Panc1 (cell line): ENCODE measurements at places on chromosomes 2 and 18. TPM values are rescaled to one million over a fixed set of nuclear protein-coding genes. Genes with fewer than 3 reads are reported as not detected.
A peak's percentile ranks its signal among the peaks of the same experiment; 100 is the strongest.

GRCh38 chr2:65393743-65394422 is 38.5 kb downstream of the SPRED2 start:
- no peak for DNase-seq

GRCh38 chr2:124776332-124776731 is 751.2 kb downstream of the CNTNAP5 start:
- DNase-seq, result no peak

DNA sequence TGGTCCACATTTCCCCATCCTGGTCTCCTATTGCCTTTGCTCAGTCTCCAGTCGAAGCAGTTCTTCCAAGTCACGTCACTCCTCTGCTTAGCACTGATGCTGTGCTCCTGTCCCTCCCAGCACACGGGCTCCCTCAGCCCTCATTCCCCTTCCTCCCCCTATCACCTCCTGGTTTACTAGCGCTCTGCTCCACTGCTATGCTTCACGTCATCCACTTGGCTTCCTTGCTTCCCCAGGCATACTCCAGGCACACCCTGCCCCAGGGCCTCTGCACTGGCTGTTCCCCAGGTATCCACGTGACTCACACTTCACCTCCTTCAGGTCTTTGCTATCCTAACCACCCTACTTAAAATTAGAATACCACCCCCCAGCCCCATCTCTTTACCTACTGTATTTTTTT is 269.3 kb downstream of the GLI2 start:
- DNase-seq, result no peak

DNA sequence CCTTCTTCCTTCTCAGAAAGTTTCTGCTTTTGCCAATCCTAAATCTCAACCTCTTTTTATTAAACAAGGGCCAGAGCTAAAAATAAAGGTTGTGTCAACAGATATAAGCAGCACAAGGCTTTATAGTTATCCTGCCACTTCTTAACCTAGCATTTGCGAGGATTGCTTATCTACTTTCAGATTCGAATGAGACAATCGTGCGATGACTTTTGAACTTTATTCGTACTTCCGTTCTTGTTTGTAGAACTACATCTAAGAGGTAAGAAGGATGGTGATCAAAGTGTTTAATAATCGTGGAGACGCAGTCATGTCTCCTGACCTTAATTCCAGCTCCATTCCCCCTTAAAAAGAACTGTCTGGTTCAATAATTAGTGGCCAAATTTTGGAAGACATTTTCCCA is 578.6 kb downstream of the PIK3C3 start:
- no peak for DNase-seq

GRCh38 chr2:141482697-141483096 is 648.1 kb downstream of the LRP1B start:
- DNase-seq, result no peak

DNA sequence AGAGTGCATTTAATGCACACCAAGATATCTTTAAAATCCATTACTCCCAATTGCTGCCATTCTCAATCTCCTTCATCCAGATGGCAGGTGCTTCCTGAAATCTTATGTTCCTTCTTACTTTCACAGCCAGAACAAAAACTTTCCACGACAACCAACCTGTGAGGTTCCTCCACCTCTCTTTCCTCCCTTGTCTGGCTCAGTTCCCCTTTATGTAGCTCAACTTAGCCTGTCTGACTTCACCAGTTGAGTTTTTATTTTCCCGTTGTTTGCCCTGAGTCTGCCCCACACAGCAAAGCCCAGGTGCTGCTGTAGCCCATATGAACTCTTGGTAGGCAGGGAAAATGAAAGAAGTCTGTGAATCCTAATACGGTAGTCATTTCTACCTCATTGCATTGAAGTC is 112.5 kb downstream of the MREG start:
- DNase-seq, result no peak

GRCh38 chr18:55012008-55012407 is 52.7 kb upstream of the CCDC68 start:
- DNase-seq, result peak; percentile 7

- no peak for DNase-seq
Measured at GRCh38 chr2:219441451-219442255, 7.0 kb downstream of the SPEG start.

DNA sequence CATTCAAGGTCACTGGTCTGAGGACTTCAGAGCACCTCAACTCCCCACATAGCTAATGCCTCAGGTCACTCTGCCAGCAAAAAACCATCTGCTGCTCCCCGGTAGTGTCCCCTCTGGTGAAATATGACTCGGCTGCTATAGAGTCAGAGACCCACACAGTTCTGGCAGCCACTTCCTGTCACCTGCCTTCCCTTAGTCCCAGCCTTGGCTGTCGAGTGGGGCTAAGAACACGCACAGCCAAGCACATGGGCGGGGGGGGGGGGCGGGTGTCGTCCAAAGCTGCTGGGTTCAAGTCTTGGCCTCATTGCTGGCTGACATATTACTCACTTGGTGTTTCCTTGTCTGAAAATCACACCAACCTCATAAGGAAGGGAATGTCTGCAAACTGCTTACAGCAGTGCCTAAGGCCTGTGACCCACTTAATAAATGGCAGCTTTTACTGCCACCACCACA is 37.5 kb downstream of the POLR1A start:
- DNase-seq, result no peak

- DNase-seq, result no peak
Measured at GRCh38 chr2:12173271-12173942, 427.0 kb downstream of the LPIN1 start.

GRCh38 chr2:205776720-205777119 is 94.4 kb downstream of the NRP2 start:
- DNase-seq, result no peak

- no peak for DNase-seq
Measured at GRCh38 chr18:12017081-12017480, 35.8 kb downstream of the IMPA2 start.

DNA sequence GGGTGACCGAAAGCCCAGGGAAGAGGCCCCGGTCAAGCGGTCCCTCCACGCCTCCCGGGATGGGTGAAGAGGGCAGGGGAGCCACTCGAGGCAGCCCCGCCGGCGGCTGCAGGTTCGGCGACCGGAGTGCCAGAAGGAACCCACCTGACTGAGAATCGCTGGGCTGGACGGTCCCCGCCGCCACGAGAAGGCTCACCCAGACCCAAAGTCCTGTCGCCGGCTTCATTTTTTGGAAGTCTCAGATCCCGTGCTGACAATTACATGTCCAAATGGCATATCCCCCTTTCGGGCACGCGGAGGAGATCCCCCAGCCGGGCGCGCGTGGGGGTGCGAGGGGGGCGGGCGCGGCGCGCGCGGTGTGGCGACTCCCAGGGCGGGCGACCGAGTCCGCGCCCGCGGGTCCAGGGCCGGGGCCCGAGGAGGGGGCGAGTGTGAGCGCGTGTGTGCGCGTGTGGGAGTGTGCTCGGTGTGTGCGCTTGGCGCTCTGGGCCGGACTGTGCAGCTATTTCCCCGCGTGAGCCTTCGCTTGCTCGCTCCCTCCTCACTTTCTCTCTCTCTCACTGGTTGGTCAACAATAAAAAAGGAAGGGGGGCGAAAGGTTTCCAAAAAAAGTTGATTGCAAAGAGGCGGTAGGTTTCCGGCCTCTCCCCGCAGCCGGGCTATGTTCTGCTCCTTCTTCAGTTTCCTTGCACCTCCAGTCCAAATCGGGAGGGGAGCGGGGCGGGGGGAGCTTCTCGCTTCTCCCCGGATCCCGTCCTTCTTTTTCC is at the start of gene ERBB4:
Gene ERBB4, minus strand, starts transcription at position 498 of the 767 bp plus-strand sequence. Its CDS starts 272 bp downstream, at position 226.
- no peak for DNase-seq

- no peak for DNase-seq
Measured at GRCh38 chr18:2173486-2173885, 397.8 kb downstream of the METTL4 start.

- no peak for DNase-seq
Measured at GRCh38 chr2:220068846-220069245, 441.4 kb downstream of the SLC4A3 start.

DNA sequence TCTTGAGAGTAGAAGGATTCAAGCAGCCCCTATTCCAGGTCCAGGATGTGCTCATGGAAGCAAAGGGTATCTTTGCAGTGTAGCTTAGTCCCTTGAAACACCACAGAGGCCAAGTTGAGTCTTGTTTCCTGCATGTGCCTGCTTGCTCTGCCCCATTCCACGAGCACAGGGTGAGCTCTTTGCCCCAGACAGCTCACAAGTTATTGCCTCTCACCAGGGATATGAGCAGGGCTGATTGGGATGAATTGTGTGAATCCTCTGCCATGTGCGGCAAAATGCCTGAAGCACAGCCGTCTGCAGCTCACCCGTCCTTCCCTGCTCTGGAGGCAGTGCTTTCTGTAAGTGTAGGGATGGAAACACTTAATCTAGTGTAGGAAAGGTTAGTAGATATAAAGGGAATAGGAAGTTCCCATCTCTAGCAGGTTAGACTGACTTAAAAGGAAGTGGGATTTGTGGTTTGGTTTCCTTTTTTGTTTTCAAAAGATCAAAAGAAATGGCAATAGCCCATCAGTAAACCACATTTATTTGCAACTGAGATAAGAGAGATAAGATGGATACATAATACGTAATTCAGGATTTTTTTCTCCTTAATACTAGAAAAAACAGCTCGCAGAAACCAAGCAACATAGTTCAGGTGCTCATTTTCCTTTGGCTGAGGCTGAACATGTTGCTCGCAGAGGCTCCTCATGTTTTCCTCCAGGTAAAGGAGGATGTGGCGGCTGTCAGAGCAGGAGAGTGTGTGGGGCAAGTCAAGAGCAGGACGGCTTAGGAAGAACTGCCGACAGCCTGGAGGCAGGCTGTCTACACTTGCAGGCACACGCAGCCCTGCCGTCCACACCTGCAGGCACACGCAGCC is 41.4 kb downstream of the TMEM182 start:
- no peak for DNase-seq

- no peak for DNase-seq
Measured at GRCh38 chr2:26602575-26602974, 38.6 kb downstream of the CIB4 start.

DNA sequence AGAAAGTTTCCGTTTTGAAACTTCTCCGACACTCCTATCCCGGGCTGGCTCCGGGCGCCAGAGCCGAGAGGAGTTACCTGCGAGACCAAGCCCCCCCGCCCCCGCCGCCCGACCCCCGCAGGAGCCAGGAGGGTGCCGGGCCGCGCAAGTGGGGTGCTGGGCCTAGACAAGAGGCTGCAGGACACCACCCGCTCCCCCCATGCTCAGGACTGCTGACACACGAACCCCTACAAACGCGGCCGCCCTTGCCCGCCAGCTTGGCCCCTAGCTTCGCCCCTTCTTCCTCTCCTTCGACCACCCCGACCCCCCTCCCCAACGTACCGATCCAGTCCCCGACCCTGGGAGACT is 497 bp downstream of the PLA2R1 start:
- DNase-seq, result no peak

- DNase-seq, result no peak
Measured at GRCh38 chr2:164896634-164897355, 55.2 kb upstream of the COBLL1 start.

DNA sequence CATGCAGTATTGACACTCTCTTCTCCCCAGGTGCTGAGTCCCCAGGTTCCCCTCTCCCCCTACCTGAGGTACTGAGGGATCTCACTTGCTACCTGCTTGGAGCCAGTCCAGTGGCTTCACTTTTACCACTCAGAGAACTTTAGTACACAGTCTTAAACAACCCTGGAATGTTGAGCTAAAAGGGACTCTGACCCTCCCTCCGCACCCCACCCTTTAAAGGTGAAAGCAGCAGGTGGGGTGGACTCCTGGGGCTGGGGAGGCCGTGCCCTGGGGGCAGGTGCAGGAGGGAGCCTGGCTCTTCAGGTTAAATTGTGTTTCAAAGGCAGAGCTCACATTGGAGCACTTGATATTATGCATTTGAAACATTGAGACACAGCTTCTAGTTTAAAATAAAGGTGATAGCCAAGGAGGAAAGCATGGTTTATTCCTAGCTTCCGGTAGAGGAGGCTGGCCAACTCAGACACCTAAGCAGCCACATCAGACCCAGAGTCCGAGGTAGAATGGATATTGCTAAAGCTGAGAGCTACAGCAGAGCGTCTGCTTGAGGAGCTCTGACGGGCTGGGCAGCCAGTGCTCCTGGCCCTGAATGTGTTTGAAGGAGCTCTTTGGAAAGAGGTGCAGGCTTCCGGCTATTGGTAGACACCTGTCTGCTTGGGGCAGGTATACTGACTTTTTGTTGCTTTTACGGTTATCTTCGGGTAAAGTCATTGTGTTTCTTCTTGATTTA is 196.4 kb downstream of the AGAP1 start:
- no peak for DNase-seq

- no peak for DNase-seq
Measured at GRCh38 chr2:44119878-44120277, 48.8 kb upstream of the PPM1B start.

- no peak for DNase-seq
Measured at GRCh38 chr2:38691994-38692393, 26.1 kb downstream of the GALM start.

DNA sequence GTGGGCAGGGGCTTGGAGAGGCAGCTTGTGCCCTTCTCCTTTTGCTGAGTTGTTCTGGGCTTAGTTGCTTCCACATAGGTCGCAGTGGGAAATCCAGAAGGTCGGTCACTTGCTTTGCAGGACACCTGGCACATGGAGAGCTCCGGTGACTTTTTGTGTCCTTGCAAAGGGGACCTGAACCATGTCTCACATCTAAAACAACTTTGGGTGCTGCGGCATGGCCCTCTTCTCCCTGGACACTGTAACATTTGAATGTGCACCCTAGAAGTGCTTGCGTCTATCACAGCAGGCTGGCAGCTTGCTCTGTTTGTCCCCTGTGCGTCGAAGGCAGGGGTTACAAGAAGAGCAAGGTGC is 189.9 kb upstream of the TWIST2 start:
- no peak for DNase-seq

DNA sequence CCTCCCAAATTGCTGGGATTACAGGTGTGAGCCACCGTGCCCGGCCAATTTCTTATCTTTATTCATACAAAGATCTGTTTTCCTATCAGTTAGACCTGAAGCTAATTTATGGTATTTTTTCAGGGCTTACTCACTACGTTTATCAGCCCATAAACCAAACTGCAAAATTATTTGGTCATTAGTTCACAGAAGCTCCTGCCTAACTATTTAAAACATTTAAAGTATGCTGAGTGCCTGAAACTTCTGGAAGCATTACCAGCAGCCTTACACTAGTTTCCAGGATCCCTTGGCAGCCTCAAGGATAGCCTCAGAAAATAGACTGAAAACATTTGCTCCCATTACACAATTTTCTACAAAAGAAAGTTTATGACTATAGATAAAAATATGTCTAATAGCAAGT is 68.8 kb downstream of the GALNT13 start:
- DNase-seq, result no peak

DNA sequence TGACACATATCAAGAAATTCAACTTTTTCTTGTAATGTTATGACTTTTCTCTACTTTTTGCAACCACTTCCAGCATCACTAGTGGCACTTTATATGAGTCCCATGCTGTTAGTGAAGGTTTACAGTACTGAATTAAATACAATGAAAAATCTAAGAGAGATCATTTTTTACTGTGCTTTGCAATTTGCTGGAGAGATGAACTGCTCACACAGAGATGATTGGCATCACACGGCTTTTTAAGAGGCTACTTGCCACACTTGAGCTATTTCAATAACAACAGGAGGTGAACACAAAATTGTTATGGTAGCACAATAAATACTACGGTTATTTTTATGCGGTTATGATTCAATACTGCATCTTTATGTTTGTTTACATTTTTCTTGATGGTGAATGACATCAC is 88.9 kb downstream of the DAW1 start:
- DNase-seq, result no peak

The MFSD6 gene
- 10.4 TPM for total RNA-seq

The ABCB11 gene
- total RNA-seq, result 0.05 TPM

The DGUOK gene
- total RNA-seq, result 78.5 TPM

The HOXD13 gene
- total RNA-seq, result not detected

The REG3G gene
- not detected for total RNA-seq

The ZBTB7C gene
- total RNA-seq, result 0.03 TPM
